Thyroid gland (tissue), 4 donors: ENCODE measurements at places on chromosomes 11 and 22.
A peak's percentile ranks its signal among the peaks of the same experiment; 100 is the strongest.

- no peak for DNase-seq
Observed at GRCh38 chr11:133638921-133639320, 106.6 kb upstream of the OPCML start.

DNA sequence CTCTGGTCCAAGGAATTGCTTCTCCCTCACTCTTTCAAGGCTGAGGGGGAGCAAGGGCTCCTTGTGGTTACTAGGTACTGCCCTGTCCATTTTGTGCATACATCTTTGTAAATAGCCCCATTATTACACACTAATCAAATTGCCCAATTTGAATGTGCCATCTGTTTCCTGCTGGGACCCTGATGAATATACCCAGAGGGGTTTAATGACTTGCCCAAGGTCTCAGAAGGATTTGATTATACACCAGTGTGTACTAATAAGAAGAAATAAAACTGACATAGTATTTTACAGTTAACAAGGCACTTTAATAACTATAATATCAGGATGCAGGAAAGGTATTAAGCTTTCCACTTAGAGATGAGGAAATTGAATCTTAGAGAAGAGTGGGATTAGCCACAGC lies 64.6 kb upstream of the PTPRJ start:
- DNase-seq: no peak

DNA sequence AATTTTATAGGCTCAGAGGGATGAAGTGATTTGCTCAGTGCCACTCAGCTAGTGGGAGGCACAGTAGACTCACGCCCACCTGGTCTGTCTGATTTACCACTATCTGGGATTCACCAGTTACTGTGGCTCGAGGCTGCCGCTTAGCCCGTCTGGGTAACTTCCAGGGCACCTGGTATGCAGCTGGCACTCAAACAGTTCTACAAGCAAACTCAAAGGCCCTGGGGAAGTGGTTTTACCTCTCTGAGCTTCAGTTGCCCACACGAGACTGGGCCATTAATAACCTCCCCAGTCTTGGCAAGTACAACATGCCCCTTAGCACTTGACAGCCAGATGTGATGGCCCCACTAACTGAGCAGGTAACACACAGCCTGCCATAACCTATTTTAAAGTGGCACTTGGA lies 2.6 kb downstream of the GDPD5 start:
- no peak for DNase-seq

DNA sequence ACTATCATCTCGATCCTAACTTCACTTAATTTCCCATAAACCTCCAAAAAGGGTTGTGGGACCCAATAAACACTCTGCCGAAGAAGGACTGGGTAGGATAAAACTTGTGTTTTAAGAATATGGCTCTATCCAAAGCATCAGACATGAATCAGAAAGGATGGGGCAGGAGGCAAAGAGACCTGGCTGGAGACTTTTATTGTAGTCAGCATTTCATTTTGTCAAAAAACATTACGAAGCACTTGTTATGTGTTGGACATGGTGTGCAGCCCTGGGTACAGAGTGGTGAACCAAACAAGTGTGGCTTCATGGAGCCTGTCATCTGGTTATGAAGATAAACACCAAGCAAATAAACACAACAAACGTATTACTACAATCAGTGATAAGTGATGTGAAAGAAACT lies 17.3 kb downstream of the IL10RA start:
- DNase-seq: no peak

DNA sequence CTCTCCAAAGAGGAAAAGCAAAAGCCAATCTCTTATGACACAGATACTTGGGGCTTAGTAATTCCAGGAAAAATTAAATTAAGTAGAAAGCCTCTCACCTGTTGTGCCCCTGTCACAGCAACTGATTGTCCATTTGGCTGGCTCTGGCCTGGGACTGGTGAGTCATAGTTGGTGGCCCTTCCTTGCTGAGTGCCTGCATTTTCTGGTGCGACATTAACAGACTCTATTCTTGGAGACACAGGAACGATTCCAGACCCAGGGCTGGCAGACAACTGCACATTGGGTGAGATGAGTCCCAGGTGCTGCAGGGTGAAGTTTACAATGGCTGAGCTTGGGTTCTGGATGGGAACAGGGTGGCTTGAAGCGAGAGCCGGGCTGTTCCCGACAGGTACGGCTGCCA lies 15.6 kb downstream of the E2F8 start:
- DNase-seq: no peak

DNA sequence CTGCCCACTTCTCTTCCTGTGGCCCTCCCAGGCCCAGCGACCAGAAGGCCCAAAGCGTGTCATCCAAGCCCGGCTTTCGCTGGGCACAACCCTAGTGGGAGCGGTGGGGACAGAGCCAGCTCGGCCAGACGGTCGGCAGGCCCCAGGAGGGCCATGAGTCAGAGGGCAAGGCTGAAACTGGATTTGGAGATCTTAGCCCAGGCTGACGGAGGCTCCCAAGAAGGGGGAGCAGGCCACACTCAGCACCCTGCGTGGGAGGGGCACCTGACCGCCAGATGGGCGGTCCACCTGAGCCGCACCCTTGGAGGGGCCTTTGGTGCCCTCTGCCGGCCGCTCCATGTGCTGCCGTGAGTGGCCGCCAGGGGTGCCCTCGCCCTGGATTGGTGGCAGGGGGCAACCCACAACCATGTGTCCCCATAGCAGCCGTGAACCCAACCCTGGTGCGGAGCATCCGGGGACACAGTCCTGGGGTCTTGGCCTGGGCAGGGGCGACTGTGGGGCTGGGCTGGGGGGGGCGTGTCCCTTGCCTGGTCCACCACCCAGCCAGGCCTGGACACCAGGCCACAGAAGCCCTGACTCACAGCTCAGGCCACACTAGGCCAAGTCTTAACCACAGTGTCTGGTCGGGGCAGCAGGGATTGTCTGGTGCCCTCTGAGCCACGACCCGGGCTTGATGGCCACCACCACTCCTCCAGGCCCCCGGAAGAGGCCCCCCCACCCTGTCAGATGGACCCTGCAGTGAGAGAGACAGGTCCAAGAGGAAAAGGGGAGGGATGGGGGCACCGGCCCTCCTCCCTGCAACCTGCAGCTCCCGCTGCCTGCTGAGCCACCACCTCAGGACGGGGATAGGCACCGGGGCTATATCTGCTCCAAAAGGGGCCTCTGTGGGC lies 19.2 kb upstream of the TALDO1 start:
- DNase-seq: peak; percentile 97

GRCh38 chr11:117449111-117449693 lies 121.5 kb downstream of the CEP164 start:
- no peak for DNase-seq

GRCh38 chr11:112623057-112623456 lies 338.2 kb upstream of the NCAM1 start:
- no peak for DNase-seq

GRCh38 chr11:269146-269890 lies 8.9 kb upstream of the NLRP6 start:
- no peak for DNase-seq

DNA sequence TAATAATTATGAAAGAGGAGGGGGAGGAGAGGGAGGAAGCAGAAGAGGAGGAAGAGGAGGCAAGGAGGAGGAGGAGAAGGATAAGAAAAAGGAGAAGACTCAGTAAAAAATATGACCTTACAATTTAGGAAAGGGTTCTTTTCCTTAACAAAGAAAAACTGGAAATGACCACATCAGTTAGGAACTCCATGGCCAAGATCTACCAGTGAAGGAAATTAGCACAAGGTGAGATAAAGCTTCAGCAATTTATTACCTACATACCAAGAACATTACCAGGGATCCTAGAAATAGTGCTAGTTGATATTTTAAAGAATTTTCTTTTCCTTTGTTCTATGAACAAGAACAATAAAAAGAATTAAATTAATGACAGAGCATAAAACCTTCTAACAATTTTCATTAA lies 172.7 kb downstream of the LRRC4C start:
- no peak for DNase-seq

DNA sequence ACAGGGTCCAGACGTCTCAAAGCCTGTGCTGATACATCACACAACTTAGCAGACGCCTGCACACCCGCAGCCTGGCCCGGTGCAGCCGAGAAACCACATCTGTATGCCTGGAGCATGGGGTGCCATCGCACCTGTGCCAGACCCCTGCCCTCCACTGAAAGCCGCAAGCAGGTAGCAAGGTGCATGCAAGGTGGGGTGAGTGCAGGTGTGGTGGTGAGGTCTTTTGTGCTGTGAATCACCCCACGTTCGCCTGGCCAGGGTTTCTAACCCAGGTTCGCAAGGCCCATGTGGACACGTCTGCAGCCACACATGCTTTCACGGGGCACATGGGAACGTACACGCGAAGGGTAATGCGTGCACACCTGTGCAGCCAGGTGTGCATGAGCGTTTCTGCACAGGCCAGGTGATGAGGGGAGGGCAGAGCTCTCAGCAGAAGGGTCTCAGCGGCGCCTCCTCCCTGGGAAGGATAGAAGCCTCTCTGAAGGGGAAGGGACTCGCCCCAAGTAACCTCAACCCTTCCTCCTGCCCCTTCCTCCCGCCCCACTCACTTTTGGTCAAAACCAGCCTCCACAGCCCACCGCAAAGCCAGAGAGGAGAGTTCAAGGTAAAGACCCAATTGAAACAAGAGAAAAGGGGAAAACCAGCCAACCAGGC lies 19.5 kb downstream of the CBX7 start:
- DNase-seq: no peak

GRCh38 chr11:131764649-131765048 lies 394.2 kb downstream of the NTM start:
- no peak for DNase-seq

GRCh38 chr22:27489178-27489675 lies 312.3 kb downstream of the MN1 start:
- no peak for DNase-seq

DNA sequence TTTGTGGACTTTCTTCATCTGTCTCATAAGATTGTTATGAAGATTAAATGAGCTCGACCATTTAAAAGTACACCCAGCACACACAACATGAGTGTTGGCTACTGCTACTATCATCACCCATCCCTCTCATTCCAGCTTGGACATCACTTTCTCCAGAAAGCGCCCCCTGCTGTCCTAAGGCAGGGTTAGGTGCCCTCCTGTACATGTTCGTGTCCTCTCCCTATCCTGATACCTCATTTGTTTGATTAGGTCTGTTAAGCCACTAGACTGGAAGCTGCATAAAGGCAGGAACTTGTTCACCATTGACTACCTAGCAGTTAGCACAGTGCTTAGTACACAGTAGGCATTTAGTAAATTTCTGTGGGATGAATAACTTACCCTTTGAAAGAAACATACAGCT lies 85.5 kb downstream of the ENTHD1 start:
- no peak for DNase-seq

DNA sequence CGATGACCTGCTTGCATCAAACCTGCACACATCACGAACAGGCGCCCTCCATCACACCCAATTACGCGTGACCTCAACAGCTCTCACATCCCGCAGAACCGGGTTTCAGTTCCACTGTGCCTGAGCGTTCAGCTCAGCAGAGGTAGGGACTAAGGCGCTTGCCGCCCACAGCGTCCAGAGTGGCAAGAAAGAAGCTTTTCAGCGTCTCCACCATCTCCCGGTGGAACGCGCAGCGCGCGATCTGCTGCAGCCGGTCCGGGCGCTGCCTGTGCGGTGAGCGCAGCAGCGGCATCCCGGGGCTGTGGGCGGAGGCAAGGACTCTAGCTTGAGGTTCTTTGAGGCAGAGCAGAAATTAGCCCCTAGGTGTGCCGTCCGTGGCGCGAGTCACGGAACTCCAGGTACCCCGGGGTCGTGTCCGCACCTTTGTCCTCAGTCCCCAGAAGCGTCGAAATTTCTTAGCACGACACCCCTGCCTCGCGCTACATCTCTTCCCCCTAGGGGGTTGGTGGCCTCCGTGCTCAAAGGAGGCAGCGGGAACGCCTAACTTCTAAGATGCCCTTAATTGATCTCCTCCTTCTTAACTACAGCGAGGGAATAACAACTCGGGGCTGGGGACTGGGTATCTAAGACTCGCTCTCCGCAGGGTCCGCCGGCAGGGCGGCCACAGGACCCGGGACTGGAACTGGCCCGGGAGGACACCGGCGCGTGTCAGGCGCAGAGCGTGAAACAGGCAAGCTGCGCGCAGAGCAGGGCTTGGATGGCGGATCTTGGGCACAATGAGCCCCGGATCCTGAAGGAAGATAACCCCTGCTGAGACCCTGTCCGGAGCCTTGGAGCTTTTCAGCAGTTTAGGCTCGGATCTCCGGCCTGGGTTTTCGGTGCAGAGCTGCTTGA lies 1.7 kb upstream of the CALCA start:
- peak; percentile 8 for DNase-seq

DNA sequence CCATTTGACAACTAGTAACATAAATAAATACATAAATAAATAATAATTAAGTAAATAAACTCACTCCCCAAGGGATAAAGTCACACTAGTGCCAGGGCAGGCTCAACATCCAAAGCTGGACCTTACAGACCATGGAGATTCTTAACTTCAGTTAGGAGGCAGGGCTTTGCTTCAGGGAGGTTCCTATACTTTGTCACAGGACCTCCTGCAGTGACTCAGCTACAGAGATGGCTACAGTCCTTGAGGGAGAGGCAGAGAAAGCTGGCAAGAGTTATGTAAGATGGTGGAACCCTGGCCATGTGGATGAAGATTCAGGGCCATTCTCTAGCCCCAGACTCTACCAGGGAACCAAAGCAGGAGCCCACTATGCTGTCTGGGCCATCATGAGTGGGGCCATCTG lies 74.1 kb upstream of the CADM1 start:
- no peak for DNase-seq

DNA sequence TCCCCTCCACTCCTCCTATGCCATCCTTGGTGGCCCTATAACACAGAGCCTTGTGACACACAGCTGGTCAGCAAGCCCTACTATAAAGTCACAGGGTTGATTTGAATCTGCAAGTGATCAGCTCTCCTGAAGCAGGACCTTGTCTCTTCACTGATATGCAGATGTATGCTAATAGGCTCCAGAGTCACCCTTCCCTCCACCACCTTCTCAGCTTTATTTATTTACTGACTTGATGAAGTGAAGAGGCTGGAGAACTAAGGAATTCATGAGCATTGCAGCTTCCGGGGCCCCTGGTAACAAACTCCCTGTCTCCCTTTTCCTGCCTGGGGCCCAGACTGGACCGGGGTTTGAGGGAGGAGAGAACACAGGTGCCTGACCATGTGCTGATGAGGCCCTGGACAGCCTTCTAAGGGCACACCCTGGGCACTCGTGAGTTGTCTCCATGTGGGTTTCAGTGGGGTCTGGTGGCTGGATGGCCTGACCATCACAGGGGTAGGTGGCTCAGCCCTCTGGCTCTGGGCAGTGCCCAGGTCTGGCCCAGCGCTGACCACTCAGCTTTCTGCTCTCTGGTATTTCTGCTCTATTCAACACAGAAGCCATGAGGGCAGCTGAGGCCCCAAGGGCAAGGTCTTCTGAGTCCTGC lies 307.5 kb downstream of the NTM start:
- no peak for DNase-seq

DNA sequence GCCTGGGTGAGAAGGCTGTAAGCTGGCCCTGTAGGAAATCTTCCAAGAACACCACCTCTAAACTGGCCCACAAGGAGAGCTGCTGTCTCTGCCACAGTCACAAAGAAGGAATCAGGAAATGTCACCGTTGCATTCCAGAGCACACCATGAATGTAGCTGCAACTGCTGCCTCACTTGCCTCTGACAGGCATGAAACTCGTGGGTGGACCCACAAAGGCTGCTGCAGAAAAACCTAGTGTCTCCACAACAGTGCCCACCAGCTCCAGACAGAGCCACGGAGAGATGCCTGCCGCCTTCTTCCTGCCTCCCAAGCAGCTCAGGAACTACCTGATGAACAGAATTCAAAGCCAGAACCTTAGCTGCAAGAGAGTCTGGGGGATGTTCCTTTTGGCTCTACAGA lies 10.5 kb downstream of the DNAJB13 start:
- DNase-seq: no peak
